RWPE2 (cell line): ENCODE measurements at places on chromosomes 7 and 10.

DNA sequence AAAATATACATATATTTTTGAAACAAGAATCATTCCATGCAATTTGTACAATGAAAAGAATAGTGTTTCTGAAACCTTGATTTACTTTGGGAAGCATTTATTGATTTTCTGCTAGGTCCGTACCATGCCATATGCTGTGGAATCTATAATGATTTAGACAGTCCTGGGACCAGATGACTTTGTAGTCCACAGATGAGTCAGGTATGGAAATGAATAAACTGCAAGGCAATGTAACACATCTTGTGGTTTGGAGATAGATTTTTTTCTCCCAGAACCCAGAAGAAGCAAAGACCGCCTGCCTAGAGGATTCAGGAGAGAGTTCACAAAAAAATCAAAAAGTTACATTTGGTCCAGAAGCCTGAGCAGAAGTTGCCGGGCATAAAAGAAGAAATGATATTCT, 190.4 kb downstream of the GPR37 start:
- no peaks in the 10 kb centered on the region for H3K36me3 ChIP-seq
- no peak overlapping the region for H3K27ac ChIP-seq
- no peaks in the 10 kb centered on the region for H3K4me1 ChIP-seq
- H3K27me3 ChIP-seq = no peaks in the 10 kb centered on the region
- DNase-seq = no peak
- H3K4me3 ChIP-seq = no peak overlapping the region

DNA sequence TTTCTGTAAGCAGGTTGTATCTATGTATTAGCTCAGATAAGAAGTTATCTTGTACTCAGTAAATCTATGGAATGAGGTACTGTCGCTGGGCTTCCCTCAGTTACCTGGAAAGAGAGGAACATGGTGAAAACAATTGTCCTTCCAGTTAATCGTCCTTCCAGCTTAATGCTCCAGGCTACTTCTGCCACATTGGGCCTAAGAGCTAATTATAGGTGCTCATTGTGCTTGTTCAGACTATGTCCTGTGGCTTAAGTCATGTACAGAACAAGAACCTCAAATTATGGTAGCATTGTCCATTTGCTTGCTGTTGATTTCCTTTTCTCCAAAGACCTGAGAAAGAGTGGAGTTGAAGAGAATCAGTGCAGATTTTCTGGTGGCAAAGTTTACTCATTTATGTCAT, 86.1 kb upstream of the MBL2 start:
- no peak overlapping the region for H3K27ac ChIP-seq
- DNase-seq = no peak
- H3K27me3 ChIP-seq = no peaks in the 10 kb centered on the region
- no peak overlapping the region for H3K4me3 ChIP-seq
- H3K4me1 ChIP-seq = peaks cover 7% of the 10 kb centered on the region
- no peaks in the 10 kb centered on the region for H3K36me3 ChIP-seq

- H3K36me3 ChIP-seq = no peaks in the 10 kb centered on the region
- peaks cover 13% of the 10 kb centered on the region for H3K27me3 ChIP-seq
- no peaks in the 10 kb centered on the region for H3K4me1 ChIP-seq
Observed at GRCh38 chr10:30656233-30656632, 26.7 kb upstream of the LYZL2 start.

- no peaks in the 10 kb centered on the region for H3K4me1 ChIP-seq
- no peak overlapping the region for H3K4me3 ChIP-seq
- DNase-seq = no peak
- H3K27me3 ChIP-seq = no peaks in the 10 kb centered on the region
Observed at GRCh38 chr7:158097106-158097452, 490.5 kb downstream of the PTPRN2 start.
